ENCODE measurements at places on chromosomes 3 and 15.

DNA sequence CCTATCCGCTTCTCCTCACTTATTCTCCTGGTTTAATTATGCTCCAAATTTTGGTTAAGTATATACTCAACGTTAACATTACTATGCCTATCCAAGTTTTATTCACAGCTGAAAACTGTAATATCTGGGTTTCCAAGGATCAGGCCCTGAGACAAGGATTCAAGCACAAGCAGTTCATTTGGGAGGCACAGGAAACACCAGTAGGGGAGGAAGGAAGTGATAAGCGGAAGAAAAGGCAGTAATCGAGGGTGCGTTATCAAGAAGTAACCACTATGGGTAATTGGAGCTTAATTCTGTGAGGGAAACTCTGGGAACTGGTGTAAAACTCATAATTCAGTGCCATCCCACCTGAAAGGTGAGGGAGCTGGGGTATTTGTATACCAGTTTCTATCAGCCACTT, 120.3 kb downstream of the KCNAB1 start:
- no peak for DNase-seq

DNA sequence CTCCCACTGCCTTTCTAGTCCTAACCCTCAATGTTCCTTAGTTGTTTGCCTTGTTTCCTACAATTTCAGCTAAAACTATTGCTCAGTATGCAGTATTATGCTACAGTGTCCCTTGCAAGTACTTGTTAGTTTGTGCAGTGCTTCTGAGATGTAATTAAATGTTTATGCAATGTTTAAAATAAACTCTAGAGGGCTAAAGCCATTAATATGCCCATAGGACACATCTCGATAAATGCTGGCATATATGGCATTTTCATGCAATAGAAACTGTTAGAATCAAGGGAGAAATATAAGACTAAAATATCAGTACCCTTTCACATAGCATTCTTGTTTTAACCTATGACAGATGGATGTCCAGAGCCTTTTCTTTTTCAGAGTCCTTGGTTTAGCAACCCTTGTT, 59.8 kb upstream of the ACKR4 start:
- DNase-seq, result no peak

DNA sequence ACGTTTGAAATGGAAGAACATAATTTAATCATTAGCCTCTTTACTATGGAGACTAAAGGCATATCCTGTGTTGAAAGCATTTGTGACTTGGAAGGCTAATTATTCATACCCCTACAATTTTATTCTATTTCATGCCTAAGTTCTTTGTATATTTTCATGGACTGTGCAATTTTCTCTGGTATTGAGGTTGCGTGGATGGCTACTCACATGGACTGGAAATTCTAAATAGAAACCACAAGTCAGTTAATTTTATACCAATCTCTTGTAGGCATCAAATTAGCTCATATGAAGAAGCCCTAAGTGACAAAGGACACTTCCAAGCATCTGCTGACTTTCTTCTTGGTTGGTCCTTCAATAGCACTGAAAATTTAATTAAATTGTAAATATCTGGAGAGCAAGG, 1353.5 kb downstream of the ROBO1 start:
- no peak for DNase-seq

DNA sequence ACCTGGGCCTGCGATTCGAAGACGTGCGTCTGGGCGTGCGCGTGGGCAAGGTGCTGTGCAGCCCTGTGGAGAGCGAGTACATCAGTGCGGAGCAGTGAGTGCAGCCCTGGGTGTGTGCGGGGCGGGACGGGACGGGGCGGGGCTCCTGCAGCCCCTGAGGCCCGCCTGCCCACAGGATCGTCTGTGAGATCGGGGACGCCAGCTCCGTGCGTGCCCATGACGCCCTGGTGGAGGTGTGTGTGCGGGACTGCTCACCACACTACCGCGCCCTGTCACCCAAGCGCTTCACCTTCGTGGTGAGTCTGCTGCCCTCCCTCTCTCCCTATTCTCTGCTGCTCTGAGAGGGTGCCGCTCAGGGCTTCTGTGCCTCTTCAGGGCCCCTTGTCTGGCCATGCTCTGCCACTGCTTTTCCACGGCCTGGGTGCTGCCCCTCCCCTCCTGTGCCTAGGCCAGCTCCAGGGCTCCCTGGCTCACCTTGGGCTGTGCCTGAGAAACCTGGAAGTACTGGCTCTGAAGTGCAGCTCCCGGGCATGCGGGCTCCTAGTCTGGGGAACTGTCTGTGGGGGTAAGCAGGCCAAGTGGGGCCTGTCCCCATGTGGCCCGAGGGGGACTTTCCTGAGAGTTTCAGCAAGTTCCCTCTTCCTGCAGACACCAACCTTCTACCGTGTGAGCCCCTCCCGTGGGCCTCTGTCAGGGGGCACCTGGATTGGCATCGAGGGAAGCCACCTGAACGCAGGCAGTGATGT, 31.8 kb downstream of the PLXNA1 start:
- no peak for DNase-seq

GRCh38 chr3:174242311-174243041, 616.7 kb upstream of the NAALADL2 start:
- no peak for DNase-seq

- DNase-seq, result no peak
These were observed 160.2 kb upstream of the RASGRP1 start for GRCh38 chr15:38724827-38725226.

DNA sequence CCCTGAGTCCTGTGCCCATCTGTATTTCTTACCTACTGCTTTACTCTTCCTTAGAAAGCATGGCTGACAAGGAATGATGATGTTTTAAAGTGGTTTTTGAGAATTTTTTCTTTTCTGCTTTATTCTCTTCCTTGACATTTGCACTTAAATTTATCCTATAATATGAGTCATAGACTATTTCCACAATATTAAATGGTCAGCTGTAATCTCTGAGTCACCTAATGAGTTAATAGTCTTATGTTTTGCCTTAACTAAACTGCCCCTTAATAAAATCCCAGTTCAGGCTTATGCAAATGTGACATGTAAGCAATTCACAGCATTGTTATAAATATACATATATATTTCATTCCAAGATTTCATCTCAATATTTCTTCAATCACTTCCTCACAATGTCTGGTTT, 23.8 kb downstream of the MEIS2 start:
- DNase-seq, result no peak

GRCh38 chr3:197758512-197758911, 8.8 kb downstream of the FYTTD1 start:
- DNase-seq, result no peak

DNA sequence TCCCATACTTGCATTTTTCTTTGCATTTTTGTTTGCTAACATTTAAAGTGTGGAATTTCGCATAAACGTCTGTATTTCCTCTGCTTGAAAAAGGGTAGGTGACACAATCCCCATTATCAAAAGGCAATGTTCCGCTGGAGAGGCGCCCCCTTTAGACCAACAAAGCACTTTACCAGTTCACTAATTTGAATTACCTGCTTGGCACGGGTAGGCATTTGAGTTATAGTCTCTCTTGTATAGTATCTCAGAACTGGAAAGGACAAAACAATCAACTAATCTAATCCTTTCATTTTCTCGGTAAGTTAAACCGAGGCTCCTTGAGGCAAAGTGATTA, 775 bp upstream of the CCDC39 start:
- no peak for DNase-seq

GRCh38 chr15:23869396-23869795, 182.3 kb upstream of the NDN start:
- no peak for DNase-seq

- DNase-seq, result no peak
These were observed 19.4 kb upstream of the SERPINI2 start for GRCh38 chr3:167493244-167493643.

- DNase-seq, result no peak
These were observed 57.9 kb upstream of the EPHA6 start for GRCh38 chr3:96756516-96756915.

DNA sequence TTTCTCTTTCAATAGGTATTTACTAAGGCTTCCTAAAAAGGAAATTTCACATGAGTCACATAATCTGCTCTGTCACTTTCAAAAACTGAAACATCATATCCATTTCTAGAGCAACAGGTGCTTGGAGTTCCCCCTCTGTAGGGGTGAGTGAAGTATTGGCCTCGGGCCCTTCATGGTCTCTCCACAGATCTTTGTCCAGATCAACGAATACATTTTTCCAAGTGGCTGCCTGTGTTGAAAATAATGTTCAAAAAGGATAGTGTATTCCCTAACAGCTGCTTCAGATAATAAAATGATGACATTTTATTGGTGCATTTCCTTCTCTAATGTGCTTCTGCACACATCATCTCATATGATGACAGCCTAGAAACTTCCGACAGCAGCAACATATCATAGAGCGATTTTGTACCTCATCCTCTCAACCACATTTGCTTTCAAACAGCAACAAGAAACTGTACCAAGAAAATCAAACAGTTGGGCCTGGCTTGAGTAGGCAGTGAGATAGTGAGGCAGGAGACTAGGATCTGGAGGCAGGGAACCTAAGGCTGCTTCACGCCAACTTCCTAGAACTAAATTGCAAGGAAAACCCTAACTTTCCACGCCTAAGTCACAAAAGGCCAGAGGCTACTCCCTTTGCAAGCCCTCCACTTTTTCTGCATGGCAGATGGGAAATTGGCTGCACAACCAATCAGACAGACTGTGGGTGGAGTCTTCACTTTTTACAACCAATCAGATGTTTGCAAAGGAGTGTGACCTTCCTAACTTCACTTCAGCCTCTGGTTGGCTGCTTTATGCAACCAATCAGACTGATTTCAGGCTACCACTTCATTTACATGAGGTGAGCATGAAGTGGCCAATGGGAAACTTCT, 340.2 kb downstream of the LRRC3B start:
- no peak for DNase-seq

- no peak for DNase-seq
These were observed 70.2 kb downstream of the NMD3 start for GRCh38 chr3:161291191-161291901.

DNA sequence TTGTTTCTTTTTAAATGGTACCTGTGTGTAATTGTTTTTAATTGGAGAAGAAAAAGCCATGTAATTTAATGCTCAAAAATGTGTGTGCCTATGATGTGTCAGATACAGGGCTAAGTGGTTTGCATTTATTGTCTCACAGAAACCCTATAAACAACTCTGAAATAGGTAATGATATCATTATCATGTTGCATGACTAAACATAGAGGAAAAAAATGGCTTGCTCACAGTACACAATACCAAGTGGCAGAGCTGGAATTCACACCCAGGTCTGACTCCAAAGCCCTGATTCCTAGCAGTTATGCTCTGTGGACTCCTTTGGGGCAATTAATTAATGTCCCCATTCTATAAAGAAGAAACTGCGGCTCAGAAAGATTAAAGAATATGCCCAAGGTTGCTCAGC, 237.4 kb upstream of the TRIM42 start:
- DNase-seq, result no peak

GRCh38 chr3:60330107-60330506, 921.1 kb downstream of the FHIT start:
- DNase-seq, result no peak

- no peak for DNase-seq
These were observed 20.8 kb downstream of the SLC12A8 start for GRCh38 chr3:125191730-125192129.

GRCh38 chr3:127212231-127212630, 19.3 kb downstream of the PRR23E start:
- DNase-seq, result no peak

GRCh38 chr3:30768703-30769550, 125.5 kb downstream of the GADL1 start:
- DNase-seq, result peak; percentile 59

GRCh38 chr3:23553353-23553752, 252.4 kb upstream of the UBE2E1 start:
- DNase-seq, result no peak

- DNase-seq, result no peak
These were observed 352.0 kb upstream of the ADAMTS9 start for GRCh38 chr3:65039754-65040210.

DNA sequence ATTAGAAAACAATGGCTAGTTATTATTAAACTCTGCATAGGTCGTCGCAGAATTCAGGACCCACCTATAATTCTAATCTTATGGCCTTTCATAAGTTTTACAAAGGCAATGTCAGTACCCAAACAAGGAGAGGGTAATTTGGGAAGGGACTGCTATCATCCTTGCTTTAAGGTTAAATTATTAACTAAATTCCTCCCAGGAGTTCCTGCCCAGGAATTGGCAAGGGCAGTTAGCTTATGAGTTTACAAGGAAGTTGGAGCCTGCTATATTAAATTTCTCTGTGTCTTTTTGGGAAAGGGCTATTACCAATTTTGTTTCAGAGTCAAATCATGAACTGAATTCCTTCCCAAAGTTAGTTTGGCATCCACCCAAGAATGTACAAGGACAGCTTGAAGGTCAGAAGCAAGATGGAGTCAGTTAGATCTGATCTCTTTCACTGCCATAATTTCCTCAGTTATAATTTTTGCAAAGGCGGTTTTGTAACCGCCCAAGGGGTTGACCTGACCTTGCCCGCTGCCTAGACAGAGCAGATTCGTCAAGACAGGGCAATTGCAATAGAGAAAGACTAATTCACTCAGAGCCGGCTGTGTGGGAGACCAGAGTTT, 45.3 kb upstream of the LHFPL4 start:
- no peak for DNase-seq

DNA sequence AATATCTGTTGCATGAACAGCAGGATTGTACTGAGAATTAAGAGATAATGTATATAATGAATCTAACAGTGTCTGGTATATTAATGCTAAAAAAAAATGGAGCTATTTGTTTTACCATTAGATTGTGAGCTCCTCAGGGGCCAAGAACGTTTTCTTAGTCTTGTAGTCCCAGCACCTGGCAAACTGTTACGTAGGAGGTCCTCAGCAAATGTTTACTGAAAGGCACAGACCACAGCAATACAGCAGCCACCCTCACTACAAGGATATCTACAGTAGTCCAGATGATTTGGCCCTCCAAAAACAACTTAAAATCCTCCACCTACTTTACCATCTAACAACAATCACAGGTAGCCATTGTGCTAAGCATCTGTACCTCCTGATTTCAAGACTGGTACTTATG, 59.7 kb downstream of the MSL2 start:
- DNase-seq, result no peak

GRCh38 chr15:31590609-31591008, 264.0 kb downstream of the KLF13 start:
- DNase-seq, result no peak

GRCh38 chr3:66066963-66067617, 28.4 kb upstream of the MAGI1 start:
- no peak for DNase-seq

- no peak for DNase-seq
These were observed 246.9 kb downstream of the VGLL3 start for GRCh38 chr3:86744051-86744450.

- DNase-seq, result peak; percentile 4
These were observed 3.8 kb downstream of the AMIGO3 start for GRCh38 chr3:49715611-49716121.

Data from CD14-positive monocyte (primary cell).